ENCODE measurements at places on chromosomes 4 and X.

- no peak for DNase-seq
Measured at GRCh38 chr4:76781698-76782595, 116.0 kb downstream of the SOWAHB start.

- no peak for DNase-seq
Measured at GRCh38 chrX:110755061-110755460, 40.6 kb downstream of the CHRDL1 start.

DNA sequence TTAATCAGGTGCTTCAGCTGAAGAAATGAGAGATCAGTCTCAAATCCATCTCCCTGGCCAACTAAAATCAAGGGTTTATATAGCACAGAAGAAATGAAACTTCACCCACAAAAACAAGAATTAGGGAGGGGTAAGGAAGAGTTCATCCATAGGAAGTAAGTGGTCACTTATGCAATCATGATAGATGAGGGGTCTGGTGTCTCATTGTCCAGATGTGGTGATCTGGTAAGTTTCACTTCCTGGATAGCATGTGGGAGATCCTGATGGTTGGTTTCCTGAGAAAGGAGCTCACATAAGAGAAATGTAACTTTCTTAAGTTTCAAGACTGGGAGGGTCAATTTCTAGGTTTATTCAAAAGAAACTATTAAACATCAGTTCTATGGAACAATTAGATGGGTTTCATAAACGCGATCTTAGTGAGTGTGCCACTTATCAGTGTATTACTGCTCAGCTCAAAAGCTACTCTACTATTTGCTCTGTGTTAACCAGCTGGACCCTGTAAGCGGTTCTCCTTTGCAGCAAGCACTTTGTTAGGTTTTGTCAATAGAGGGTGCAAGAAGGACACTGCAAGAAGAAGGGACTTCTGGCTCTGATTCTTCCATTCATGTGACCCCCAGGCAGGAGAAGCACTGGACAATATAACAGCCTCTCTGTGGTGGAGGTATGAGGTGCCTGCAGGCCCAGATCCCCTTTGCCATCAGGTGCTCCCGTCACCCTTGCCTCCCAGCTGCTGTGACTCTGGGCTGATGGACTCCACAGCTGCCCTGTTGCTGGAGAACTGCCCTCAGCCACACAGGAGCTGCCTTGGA, 35.4 kb upstream of the HPSE start:
- DNase-seq: no peak

- no peak for DNase-seq
Measured at GRCh38 chrX:16517039-16517605, 132.8 kb upstream of the S100G start.

DNA sequence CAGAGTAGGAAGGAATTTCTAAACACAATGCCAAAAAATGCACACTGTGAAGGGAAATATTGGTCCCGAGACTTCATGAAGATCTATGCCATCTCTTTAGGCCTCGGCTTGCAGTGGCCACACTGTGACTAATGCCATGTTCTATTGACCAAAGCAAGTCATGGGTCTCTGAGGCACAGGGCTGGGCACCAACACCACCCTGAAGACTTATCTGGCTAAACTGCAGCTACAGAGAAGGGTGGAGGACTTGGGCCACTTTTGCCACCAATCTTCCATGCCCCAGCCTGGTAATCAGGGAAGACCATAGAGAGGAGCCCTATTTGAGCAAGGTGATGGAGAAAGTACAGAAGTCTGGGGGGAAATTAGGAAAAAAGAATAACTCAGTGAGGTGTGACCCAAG, 42.1 kb downstream of the HMX1 start:
- DNase-seq: no peak

DNA sequence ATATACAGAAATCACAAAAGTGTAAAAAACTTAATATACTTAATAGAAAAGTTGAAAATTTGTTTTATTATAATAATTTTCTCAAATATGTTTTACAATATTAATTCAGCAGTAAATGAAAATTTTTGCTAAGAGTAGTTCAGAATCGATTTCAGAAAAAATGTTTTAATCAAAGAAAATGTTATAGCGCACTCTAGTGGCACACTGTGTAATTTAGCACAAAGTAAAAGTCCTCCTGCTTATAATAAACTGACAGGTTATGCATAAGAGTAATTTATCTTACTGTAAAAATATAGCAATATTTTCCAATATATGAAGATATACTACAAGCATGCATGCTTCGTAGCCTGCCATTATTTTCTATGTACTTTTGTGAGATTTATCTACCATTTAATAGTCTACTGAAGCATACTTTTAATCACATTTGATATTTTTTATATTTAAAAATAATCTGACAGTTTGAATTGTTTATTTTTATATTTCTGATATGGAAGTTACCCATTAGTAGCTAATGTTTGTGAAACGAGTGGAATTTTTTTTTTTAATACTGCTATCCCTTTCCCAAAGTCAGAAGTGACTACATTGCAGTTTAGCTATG, 217.9 kb upstream of the KLHL4 start:
- DNase-seq: no peak

GRCh38 chrX:124346117-124346876, at the start of gene SH2D1A:
SH2D1A (plus strand) TSS chrX:124346563; CDS start chrX:124346643, 80 bp downstream.
- peak; percentile 35 for DNase-seq

DNA sequence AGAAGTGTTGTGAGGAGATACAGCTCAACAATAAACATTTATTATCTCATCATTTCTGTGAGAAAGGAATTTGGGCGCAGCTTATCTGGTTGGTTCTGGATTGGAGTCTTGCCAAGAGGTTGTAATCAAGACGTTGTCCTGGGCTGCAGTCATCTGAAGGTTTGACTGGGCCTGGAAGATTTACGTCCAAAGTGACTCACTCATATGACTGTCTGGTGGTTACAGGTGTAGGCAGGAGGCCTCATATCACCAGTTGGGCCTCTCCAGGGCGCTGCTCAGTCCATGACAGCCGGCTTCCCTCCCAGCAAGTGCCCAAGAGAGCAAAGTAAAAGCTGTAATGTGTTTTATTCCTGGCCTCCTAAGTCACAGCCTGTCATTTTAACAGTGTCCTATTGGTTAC, 106.3 kb downstream of the USP46 start:
- DNase-seq: no peak
